ENCODE measurements at places on chromosomes 5 and 9.
A peak's percentile ranks its signal among the peaks of the same experiment; 100 is the strongest.

- no peak for DNase-seq
Observed at GRCh38 chr5:1079486-1079885, 32.4 kb downstream of the SLC12A7 start.

GRCh38 chr5:32020271-32020670, 153.8 kb downstream of the GOLPH3 start:
- no peak for DNase-seq

DNA sequence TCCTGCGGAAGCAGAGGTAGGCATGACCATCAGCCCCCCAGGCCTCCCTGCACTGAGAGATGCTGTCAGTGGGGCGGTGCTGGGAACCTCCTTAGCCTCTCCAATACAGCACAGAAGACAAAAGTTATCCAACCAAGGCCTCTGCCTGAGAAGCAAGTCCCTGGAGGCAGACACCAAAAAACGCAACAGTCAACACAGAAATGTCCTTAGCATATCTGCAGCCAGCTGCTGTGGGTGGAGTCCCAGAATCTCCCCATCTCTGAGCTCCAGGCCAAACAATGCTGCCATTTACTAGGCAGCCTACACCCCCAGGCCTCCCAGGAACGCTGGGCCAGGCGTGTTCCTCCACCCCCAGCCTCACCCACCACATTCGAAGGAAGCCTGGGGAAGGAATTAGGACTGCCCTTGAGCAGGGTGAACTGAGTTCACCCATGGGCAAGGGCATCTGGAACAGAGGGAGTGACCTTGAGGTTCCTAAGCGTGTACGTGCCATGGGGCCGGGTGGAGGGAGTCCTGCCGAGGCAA, 43.7 kb downstream of the STK10 start:
- no peak for DNase-seq

- peak; percentile 38 for DNase-seq
Observed at GRCh38 chr5:72956324-72957140, 691 bp downstream of the FCHO2 start.

DNA sequence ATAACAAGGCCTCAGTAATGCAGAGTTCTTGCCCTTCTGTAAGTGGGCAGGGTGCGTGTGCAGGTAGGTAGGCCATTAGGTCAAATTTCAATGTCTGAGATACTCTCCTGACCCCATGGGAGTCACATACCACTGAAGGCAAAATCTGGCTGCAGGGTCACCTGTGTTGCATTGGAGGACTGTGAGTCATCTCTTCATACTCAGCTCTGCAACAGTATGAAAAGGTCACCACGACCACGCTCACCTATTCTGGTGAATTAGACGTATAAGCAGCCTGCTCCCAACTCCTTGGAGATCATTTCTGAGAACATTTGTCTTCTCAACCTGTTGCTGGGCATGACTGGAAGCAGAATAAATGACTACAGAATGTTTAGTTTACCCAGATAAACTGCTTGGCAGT, 599.8 kb downstream of the PDE4D start:
- DNase-seq, result no peak

- DNase-seq, result no peak
Observed at GRCh38 chr9:3330792-3331420, 194.9 kb downstream of the RFX3 start.

GRCh38 chr5:157351802-157352092, 85.8 kb downstream of the CYFIP2 start:
- DNase-seq, result no peak

- DNase-seq, result no peak
Observed at GRCh38 chr5:145203193-145203592, 631.9 kb downstream of the PRELID2 start.

DNA sequence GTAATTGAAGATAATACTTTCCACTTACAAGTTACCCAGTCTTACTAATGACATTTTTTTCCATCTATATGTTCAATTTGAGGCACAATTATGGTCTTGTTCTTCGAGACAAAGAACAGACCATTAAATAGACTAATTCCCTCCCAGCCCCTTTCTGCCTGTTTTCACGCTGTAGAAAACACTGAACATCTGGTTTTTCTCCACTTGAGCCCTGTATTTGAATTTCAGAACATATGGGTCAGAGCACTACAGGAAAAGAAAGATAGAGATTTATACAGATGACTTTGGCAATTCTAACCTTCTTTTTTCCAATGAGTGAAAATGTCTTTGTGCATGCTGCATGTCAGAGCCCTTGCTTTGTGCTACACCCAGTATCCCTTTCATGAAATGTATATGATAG, 506.9 kb downstream of the LRRC70 start:
- DNase-seq, result no peak

GRCh38 chr5:104345222-104346016, 782.8 kb upstream of the NUDT12 start:
- DNase-seq, result no peak

- no peak for DNase-seq
Observed at GRCh38 chr5:72584466-72584865, 77.3 kb upstream of the ZNF366 start.

DNA sequence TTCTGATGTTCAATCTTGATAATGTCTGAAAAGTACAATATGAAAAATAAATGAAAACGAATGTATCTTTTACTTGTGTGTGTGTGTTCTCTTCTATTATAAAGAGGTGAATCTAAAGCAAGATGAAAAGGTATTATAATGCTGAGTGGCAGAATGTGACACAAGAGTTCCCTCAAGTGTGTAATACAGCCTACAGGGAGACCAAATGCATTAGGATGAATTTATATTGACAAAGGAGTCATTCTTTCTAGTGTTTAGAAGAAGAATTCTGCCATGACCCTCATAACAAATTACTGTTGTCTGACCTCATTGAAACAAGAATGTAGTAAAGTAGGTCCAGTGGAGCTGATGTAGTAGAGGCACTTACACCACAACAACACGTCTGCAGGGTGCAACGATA, 1119.0 kb upstream of the CDH10 start:
- no peak for DNase-seq

GRCh38 chr5:136780518-136780917, 415.2 kb upstream of the TRPC7 start:
- no peak for DNase-seq

GRCh38 chr5:1670351-1670750, 129.3 kb downstream of the MRPL36 start:
- no peak for DNase-seq

DNA sequence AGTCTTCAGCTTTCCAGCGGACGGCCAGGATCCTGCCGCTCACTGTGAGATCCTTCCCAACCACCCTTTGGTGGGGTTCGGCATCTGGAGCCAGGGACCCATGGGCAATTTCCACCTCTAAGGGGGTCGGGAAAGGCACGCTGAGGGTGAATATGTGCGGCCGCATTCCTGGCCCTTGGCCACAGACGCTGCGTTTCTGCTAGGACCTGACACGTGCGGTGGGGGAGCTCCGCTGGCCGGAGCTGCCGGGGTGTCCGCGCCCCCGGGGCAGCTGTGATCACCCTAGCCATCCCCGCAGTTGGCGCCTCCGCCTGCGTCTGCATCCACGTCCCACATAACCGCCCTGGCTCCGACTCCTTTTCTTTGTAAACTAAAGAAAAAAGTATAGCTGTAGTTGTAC, 5.3 kb upstream of the DNAJA1 start:
- no peak for DNase-seq

GRCh38 chr5:130078661-130079060, 174.4 kb downstream of the CHSY3 start:
- no peak for DNase-seq

DNA sequence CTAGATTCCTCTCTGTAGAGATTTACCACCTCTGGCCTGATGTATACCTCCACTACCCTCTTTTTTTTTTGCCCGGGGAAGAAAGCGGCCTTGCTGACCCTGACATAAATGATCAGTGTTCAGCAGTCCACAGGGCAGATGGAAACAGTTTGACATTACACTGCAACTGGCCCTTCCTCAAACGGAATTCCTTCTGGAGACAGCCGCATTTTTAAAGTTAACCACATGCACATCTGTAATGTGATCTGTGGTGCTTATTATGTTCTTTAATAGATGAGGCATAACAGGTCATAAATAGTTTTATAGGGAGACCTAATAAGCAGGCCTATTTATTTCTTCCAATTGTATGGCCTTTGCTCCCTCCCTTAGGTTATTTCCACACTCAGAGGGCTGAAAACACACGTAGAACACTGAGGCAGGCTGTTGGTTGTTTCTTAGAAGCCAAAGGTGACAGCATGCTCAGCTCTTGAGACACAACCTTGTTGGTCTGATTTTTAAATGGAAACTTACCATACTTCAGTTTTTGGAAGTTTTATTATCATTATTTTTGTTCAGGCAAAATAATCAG, 84.0 kb upstream of the APC start:
- no peak for DNase-seq

DNA sequence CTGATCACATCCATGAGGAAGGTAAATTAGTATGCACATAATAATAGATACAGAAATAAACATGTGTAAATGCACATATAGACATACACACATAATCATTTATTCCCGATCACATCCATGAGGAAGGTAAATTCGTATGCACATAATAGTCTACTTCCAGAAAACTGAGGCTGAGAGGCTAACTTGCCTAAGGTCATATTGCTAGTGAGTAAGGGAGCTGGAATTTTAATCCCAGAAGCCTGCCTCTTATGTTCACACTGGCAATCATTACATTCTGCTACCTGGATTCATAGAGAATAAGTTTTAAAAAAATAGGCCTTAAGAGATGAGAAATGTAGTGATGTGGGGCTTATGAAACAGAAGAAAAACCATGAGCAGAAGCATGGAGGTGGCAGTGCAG, 716.3 kb downstream of the BRINP1 start:
- no peak for DNase-seq

- DNase-seq, result no peak
Observed at GRCh38 chr5:127441799-127442484, 75.5 kb upstream of the PRRC1 start.

DNA sequence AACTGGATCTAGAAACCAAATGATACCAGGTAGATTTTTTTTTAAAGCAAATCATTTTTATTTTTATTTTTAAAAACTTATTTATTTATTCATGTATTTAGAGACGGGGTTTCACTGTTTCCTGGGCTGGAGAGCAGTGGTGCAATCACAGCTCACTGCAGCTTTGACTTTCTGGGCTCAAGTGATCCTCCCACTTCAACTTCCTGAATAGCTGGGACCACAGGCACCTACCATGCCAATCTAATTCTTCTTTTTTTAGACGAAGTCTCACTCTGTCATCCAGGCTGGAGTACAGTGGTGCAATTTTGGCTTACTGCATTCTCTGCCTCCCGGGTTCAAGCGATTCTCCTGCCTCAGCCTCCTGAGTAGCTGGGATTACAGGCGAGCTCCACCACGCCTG, 41.3 kb upstream of the CDK20 start:
- DNase-seq, result no peak

- no peak for DNase-seq
Observed at GRCh38 chr5:124962735-124963134, 216.3 kb upstream of the ZNF608 start.

DNA sequence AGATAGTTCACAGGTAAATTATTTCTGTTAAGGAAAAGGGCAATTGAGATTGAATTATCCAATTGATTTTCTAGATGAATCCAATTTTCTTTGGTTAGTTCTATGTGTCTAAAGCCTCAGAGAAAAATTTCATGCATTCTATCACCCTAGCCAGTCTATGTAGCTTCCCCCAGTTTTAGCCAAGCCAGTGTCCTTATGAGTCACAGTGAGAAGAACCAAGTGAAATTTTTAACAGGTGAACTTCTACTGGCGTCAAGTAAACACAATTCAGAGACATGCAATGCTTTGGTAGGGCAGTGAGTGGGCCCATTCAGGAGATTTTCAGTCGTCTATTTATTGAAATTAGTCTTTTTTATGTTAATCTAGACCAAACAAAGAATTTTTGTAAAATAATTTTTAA, 1077.4 kb upstream of the ARRDC3 start:
- DNase-seq, result no peak

DNA sequence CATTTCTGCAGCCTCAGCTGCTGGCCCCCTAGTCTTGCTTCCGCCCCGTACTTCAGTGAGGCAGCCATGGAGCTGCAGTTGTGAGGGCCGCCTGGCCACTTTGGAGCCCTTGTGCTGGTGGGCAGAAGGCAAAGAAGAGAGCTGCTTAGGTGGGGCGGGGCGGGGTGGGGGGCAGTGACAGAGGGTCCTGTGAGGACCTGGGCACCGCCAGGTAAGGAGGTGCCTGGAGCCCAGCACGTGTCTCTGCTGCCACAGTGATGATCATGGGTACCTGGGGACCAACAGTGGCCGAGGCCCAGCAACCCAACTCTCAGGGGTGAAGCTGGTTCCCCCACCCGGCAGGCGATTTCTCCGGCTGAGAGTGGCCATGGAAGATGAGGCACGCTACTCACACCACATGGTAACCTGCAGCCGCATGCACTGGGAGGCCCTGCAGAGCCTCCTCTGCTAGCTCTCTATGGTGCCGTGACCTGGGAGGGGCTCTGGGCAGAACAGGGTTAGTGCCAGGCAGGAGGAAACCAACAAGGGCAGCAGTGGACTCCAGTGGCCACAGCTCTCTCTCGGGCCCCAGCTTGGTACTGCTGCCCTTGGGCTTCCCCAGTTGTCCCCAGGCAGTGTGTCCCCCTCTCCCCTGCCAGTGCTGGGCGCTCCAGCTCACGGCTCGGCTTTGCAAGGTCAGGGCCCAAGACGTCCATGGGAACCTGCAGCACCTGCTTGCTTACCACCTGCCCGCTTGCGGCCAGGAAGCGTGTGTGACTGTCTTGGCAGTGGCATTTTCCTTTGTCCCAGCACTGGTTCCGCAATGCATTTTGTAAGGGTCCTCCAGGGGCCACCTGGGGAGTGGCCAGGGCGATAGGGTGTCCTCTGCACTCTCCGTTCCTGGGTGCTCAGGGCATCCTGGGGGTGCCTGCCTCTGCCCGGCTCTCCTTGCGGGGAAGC, 24.0 kb downstream of the NDUFS6 start:
- DNase-seq, result no peak

DNA sequence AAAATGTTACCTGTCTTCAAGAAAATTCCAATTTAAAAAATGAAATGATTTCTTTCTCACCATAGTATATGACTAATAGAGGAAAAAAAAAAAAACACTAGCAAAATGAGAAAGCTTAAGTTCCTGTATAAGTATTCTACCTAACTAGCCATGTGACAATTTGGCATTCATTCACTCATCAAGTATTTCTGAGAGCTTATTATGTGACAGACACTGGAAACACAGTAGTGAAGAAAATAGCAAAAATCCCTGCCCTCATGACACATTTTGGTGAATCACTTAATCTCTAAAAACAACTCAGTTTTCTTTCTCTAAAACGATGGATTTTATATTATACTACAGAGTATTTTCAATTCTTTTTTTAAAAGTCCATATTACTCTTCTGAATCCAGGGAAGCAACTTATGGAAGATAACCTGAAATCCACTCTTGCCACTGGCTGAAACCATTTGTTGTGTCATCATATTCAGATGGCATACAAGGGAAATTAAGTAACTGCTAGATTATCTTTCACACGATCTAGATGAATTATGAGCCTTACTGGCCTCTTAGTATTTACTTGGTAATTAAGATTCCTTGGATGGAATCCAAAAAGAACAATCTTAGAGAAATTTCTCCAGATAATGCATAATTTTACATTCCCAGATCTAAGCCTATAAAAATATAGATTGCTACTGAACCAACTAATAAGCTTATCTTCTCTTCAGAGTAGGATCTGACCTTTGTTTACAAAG, 5.5 kb downstream of the PTBP3 start:
- no peak for DNase-seq

GRCh38 chr9:126454795-126455194, 128.2 kb downstream of the MVB12B start:
- no peak for DNase-seq

Data from progenitor cell of endocrine pancreas (in vitro differentiated cells).